Lower lobe of right lung (tissue), 2 donors: ENCODE measurements at places on chromosomes 6 and 20. TPM values are rescaled to one million over a fixed set of nuclear protein-coding genes. Genes with fewer than 3 reads are reported as not detected.

The RNF217 gene
- total RNA-seq = 25.5 TPM

The MOG gene
- not detected for total RNA-seq

DNA sequence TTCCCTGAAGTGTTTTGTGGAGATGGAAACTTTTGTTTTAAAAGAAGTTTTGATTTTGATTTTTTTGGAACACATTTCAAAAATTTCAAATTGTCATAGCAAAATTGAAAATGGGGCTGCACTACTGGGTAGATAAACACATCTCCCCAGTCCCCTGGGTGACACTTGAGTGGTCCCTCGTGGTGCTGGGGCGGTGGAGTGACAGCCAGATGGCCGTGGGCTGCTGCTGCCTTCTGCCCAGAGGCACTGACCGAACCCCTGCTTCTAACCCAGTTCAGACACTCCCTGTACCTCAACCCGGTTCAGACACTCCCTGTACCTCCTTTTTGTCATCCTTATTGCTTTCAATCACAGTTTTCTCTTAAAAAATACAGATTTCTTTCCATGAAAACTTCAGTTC, 69.9 kb upstream of the SYNJ2 start:
- H3K27me3 ChIP-seq = no peaks in the 10 kb centered on the region
- no peak for DNase-seq
- H3K4me1 ChIP-seq = no peaks in the 10 kb centered on the region
- H3K4me3 ChIP-seq = no peak overlapping the region

DNA sequence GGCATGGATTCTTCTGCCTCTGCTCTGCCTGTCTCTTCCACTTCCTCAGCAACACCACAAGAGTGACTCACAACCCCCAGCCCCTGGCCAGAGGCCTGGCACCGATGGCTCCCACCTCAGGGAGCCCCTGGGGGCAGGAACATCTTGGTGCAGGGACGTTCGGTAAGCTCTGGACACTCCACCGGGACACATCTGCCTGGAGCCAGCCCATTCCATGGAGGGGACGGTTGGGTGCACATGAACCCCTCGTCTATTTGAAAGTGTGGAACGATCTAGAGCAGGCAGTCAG, 246.5 kb downstream of the ERMARD start:
- H3K4me3 ChIP-seq = no peak overlapping the region
- no peaks in the 10 kb centered on the region for H3K36me3 ChIP-seq
- peaks cover under 1% of the 10 kb centered on the region for H3K27me3 ChIP-seq
- DNase-seq = no peak

DNA sequence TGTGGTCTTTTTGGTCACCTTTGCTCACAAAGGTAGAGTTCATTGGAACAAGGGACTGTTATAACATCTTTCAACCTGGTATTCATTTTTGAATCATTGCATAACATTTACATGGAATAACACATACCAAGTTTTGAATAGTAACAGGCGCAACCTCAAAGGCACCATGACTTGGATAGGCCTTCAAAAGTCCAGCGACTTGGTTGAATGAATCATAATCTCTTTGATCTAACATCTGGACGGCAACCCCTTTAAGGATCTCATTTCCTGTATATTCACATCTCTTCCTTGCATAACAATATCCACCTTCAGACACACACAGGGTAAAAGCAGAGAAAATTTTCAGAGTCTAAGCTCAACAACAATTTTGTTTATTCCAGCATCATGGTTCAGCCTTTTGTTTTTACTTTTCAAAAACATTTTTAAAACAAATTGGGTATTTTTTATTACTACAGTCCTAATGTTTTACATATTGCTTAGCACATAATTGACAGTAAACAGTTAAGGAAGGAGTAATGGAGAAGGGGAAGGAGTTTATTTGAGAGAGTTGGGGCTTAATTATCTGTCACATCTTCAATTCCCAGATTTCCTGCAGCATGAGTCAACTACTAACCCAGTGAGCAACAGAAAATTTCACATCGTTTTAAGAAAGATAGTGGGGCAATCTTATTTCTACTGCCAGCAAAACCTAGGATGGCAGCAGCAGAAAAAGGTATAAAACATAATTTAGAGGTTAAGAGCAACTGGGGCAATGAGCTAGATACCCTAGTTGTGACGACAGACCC, 41.8 kb upstream of the F13A1 start:
- no peak overlapping the region for H3K27ac ChIP-seq
- no peak overlapping the region for H3K4me3 ChIP-seq
- DNase-seq = no peak
- no peaks in the 10 kb centered on the region for H3K27me3 ChIP-seq
- H3K4me1 ChIP-seq = no peaks in the 10 kb centered on the region
- H3K36me3 ChIP-seq = no peaks in the 10 kb centered on the region

- peak overlapping the region; percentile 46 for H3K27ac ChIP-seq
- H3K4me1 ChIP-seq = peaks cover 28% of the 10 kb centered on the region
- H3K27me3 ChIP-seq = no peaks in the 10 kb centered on the region
- H3K36me3 ChIP-seq = peaks cover 4% of the 10 kb centered on the region
- DNase-seq = peak; percentile 74
- H3K4me3 ChIP-seq = peak overlapping the region; percentile 64
These were observed 4.3 kb downstream of the GABBR1 start for GRCh38 chr6:29628419-29629281.

- no peak for DNase-seq
- H3K36me3 ChIP-seq = no peaks in the 10 kb centered on the region
- no peaks in the 10 kb centered on the region for H3K27me3 ChIP-seq
- H3K27ac ChIP-seq = no peak overlapping the region
- H3K4me1 ChIP-seq = no peaks in the 10 kb centered on the region
These were observed 18.3 kb upstream of the RANBP9 start for GRCh38 chr6:13729891-13730290.

DNA sequence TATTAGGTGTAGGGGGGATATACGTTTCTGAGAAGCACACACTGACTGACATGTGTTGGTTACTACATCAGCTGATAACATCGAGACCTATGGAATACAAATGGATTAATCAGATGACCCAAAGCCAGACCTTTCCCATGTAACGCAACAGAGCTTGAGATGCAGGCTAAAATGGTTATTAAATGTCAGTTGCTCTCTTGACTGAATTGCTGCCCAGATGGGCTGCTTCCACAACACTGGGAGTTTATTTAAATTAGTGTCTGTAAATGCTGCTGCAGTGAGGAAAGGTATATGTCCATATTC, 298.8 kb downstream of the PHACTR1 start:
- peaks cover 28% of the 10 kb centered on the region for H3K4me1 ChIP-seq
- H3K27me3 ChIP-seq = peaks cover 17% of the 10 kb centered on the region
- H3K27ac ChIP-seq = no peak overlapping the region

- no peak for DNase-seq
- H3K27me3 ChIP-seq = peaks cover 4% of the 10 kb centered on the region
- H3K27ac ChIP-seq = no peak overlapping the region
- H3K4me1 ChIP-seq = no peaks in the 10 kb centered on the region
- no peak overlapping the region for H3K4me3 ChIP-seq
- H3K36me3 ChIP-seq = no peaks in the 10 kb centered on the region
These were observed 71.7 kb upstream of the MAP3K4 start for GRCh38 chr6:160919723-160920440.

DNA sequence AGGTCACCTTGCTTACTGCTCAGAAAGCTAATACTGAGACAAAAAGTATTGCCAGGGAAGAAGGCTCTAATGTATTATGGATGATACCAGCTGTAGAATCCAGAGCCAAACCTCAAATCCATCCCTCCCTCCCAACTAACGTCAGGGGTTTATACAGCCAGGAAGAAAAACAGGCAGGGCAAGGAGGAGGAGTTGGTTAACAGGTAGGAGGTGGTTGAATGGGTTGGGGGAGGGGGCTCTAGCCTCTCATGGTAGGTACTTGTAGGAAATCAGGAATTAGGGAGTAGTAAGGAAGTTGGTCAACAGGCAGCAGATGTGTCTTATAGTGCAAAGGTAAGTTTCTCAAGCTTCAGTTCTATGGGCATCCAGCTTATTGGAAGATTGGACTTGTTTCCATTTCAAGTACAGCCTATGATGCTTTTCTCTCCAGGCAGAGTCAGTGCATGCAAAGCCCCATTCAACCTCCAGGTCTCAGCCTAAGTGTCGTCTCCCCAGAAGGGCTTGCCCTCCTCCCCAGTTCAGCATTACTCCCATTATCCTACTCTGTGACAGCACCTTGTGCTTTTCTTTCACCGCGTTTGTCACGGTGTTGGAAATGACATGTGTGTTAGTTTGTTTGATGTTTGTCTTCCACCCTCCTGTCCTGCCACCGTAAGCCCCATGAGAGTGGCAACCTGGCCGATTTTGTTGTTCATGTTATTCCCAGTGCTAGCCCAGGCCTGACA, 38.1 kb downstream of the PNLDC1 start:
- no peak overlapping the region for H3K4me3 ChIP-seq
- H3K36me3 ChIP-seq = no peaks in the 10 kb centered on the region
- no peak for DNase-seq
- H3K4me1 ChIP-seq = no peaks in the 10 kb centered on the region

GRCh38 chr6:108175592-108176279, 9.9 kb downstream of the NR2E1 start:
- DNase-seq = no peak
- H3K36me3 ChIP-seq = no peaks in the 10 kb centered on the region
- H3K4me1 ChIP-seq = peaks cover 27% of the 10 kb centered on the region
- peaks cover 85% of the 10 kb centered on the region for H3K27me3 ChIP-seq
